ENCODE measurements at places on chromosomes 13 and 19.

DNA sequence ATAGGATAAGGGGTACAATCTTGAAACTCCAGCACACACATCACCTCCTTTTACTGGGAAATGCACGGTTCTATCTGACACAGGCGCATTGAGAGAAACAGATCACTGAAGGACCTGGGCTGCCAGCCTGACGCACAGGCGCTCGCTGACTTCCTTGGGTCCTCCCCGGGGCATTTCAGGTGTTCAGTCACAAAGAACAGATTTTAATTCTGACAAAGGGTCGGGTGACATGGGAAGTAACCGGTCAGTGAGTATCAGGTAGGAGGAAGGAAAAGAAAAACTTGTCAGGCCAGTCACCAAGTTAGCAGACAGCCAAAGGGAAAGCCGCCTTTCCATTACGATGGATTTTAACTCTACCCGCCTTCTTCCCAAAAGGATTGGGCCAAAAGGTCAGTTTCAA is 39.6 kb downstream of the INSR start:
- no peak for DNase-seq

GRCh38 chr19:38932425-38933179 is 1.9 kb downstream of the MRPS12 start:
- no peak for DNase-seq

DNA sequence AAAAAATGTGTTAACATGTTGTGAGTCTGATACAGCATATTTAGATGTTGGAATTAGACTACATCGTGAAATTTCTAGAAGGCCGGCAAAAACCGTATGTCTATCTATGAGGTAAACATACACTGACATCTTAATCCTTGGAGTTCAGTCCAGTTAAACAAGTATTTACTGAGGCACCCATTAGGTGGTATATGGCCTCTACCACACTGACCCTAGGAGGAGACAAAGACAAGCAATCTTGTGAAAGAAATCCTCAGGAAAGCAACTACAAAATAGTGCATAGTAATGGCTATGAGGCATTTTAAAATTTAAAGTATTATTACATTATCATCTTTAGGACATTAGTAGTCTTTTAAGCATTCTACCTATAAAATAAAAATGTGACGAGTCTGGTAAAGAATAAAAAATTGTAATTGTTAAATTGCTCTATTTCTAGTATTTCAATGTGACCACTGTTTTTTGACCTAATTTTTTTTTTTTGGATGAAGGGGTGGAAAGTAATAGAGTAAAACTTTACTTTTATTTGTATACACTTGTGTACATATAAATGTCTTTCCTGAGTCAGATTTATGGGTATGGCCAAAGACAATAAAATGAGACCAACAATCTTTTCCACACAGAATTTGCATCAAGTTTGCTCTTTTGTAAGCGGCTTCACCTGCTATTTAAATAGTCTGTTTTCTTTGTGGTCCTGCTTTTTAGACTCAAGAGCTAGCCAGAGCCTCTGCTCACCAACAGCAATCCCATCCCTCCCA is 50.5 kb downstream of the KATNAL1 start:
- no peak for DNase-seq

GRCh38 chr19:6765738-6766356 is 1.4 kb downstream of the SH2D3A start:
- no peak for DNase-seq

DNA sequence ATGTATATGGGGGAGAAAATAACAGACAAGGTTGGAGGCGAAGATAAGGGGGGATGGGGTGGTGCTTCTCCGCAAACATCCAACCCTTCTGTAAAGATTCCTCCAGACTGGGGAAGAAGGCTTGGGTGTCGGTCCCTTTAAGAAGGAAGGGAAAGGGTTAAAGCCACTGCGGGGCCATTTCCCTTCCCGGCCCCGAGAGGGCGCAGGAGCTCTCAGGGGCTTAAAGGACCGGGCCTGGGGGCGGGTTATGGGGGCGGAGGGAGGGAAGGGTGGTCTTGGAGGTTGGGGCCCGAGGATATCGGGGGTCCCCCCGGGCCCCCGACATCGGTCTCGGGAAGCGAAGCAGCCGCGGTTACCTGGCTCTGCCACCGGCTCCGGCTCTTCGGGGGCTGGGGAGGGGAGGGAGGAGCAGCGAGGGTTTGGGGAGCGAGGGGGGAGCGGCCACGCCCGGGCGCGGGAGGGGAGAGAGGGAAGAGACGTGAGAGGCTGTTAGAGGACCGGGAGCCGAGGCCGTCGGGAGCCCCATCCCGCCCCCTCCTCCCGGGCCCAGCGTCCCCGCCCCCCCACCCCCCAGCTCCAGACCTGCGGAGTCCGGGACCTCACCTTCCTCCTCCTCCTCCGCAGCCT is 2.8 kb downstream of the TNNT1 start:
- DNase-seq = no peak

GRCh38 chr13:56713656-56714055 is 427.1 kb upstream of the PRR20A start:
- no peak for DNase-seq

GRCh38 chr13:100203696-100204367 is 114.9 kb downstream of the PCCA start:
- DNase-seq = no peak

GRCh38 chr13:22461854-22462490 is 718.8 kb upstream of the SGCG start:
- DNase-seq = no peak

DNA sequence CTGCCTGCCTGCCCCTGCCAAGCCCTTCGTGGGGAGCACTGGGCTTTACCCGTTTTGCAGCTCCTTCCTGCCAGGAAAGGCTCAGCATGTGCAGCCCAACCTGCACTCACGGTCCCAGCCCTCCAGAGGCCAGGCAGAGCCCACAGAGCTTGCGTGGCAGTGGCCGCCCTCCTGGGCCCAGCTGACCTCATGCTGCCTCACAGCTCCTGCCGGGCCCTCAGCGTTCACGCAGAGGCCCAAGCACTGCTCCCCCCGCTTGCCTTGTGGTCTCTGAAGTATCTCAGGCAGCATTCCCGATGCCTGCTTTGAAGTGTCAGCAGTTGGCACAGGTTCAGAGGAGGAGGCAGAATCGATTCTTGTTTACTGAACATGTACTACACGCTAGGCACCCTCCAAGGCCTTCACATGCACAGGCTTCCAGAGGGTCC is 32.5 kb downstream of the CAPN12 start:
- DNase-seq = no peak

- no peak for DNase-seq
These were observed 48.3 kb upstream of the URI1 start for GRCh38 chr19:29893606-29894284.

DNA sequence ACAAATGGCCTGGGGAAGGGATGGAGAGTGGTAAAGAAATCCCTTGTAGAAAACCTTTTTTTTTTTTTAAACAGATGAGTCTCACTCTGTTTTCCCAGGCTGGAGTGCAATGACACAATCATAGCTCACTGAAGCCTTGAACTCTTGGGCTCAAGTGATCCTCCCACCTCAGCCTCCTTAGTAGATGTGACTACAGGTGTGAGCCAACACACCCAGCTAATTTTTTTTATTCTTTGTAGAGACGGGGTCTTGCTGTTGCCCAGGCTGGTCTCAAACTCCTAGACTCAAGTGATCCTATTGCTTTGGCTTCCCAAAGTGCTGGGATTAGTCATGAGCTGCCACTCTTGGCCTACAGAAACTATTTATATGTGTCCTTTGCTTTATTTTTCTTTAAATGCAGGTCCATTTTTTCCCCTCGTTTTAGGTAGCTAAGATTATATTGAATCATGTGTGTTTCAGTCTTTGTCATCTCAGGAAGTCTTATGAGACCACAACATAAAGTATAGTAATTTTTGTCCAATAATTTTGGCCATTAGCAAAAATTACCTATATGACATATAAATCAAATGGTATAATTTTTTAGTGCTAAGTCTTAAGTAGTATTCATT is 10.5 kb downstream of the LPAR6 start:
- DNase-seq = no peak

DNA sequence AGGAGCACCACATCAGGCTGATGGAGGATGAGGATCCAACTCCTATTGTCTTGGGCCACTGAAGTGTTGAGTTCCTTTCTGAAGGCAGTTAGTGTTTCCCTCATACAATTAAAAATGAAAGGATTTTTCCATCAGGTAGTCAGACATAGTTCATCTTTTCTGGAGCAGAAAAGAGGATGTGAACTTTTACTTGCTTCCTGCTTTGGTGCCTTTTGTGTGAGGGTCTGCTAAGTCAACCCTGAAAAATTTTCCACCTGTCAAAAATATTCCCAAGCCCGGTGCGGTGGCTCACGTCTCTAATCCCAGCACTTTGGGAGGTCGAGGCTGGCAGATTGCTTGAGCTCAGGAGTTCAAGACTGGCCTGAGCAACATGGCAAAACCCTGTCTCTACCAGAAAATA is 43.9 kb downstream of the RGCC start:
- no peak for DNase-seq

DNA sequence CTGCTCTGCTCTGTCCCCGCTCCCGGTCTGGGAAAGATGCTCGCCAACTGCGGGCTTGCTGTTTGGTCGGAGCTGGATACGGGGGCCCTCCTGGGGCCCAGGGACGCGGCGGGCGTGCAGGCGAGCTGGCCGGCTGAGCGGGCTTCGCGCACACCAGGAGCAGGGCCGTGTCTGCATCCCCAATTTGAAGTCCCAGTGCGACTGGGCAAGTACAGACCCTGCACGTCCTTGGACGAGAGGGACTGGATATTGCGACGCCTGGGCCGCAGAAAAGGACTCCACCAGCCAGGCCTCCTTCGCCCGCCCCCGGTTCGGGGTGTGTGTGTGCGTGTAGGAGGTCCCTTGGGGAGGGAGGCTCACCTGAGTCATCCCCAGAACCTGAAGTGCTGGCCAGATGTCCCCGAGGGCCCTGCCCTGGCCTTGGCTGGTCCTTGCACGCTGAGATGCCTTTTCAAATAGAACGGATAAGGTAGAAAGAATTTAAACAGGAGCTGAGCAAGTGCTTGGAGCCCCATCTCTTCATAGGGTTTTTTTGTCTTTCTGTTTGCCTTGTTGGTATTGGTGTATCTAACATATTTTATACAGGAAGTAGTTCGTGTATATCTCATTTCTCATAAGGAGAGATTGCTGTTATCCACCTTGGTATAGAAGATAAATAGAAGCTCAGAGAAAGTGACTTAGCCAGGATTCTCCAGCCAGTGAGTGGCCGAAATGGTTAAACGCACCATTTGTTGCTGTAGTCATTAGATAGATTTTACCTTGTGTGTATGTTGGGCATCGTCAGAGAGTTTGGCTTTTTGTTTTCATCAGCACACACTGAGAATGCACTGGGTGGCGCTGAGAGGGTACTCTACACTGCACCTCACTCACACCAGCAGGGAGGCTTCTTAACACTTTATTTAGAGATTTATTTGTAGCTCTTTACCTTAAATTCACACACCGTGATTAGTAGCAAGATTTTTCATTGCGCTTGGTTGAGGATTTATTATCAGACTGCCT is 1.1 kb downstream of the NAXD start:
- DNase-seq = no peak

DNA sequence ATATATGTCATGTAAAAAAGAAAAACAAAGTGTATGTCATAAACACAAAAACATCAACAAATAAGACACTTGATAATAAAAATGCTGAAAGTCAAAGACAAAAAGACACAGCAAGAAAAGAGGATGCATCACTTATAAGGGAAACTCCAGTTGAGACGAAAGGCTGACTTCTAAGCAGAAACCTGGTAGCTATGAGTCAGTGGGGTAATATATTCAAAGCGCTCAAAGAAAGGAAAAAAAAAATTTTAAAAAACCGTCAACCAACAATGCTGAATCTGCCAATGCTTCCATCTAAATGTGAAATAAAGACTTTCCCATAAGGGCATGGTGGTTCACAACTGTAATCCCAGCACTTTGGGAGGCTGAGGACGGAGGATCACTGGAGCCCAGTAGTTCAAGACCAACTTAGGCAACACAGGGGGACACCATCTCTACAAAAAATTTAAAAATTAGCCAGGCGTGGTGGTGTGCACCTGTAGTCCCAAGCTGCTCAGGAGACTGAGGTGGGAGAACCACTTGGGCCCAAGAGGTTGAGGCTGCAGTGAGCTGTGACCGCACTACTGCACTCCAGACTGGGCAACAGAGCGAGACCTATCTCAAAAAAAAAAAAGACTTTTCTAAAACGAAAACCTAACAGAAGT is 24.0 kb downstream of the USP12 start:
- DNase-seq = no peak

DNA sequence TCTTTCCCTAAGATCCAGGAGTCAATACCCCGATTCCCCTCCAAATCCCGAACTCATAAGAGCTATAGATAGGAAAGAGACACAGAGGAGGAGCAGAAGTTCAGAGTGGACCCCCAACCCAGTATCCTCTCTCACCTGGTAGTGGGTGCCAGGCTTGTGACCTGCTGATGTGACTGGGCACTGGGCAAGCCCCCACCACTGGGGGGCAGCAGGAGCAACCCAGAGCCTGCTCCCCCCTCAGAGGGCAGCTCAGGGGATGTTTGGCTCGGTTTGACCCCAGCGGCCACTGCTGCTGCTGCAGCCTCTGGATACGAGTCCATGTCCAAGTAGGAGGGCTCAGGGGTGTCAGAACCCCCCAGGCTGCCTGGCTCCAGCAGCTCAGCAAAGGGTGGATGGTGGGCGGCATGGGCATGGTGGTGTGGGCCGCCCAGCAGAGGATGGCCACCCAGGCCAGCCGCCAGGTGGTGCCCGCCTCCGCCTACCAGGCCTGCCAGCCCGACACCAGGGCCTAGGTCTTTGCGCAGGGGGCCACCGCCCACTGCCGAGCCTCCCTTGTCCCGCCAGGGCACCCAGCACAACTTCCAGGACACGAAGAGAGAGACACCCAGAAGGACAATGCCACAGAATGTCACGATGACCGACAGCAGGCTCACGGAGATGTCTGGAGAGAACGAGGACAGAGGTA is 7.4 kb downstream of the SYT3 start:
- DNase-seq = no peak

GRCh38 chr13:86098511-86098910 is 299.3 kb upstream of the SLITRK6 start:
- no peak for DNase-seq

- DNase-seq = no peak
These were observed 9.8 kb downstream of the CYP2A7 start for GRCh38 chr19:40872209-40872608.

DNA sequence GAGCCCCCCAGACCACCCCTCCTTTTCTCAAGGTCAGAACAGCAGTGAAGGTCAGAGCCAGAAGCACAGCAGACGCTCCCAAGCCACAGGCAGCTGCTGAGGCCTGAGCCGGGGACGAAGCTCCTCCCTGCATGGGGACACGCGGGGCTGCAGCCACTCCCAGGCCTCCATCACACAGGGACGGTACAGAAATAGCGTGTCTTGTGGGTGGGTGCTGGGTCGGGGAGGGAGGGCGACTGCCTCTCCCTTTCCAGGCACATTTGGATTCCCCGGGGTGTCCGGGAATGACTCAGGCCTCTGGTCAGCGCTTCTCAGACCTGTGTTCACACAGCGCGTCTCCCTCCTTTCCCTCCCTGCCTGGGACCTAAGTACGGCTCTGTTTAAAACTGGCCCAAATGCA is 33.2 kb downstream of the RASA3 start:
- DNase-seq = no peak
